Inflammatory macrophage treated with lipopolysaccharide for 4 hours (primary cell): ENCODE measurements at places on chromosomes 2 and 18.
A peak's percentile ranks its signal among the peaks of the same experiment; 100 is the strongest.

GRCh38 chr2:72036595-72036994 lies 111.1 kb downstream of the CYP26B1 start:
- DNase-seq = no peak

- peak; percentile 92 for DNase-seq
Observed at GRCh38 chr2:196399722-196400691, 228.6 kb upstream of the STK17B start.

DNA sequence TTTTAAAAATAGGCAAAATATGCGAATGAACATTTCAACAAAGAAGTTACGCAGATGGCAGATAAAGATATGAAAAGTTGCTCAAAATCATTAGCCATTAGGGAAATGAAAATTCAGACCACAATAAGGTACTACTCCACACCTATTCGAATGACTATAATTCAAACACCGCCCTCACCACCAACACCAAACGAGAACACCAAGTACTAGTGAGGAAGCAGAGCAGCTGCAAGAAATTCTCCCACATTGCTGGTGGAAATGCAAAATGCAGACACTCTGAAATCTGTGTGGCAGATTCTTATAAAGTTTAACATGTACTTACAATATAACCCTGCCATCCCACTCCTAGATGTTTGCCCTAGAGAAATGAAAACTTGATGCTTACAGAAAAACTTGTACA lies 17.3 kb upstream of the PRKCE start:
- no peak for DNase-seq

- DNase-seq = no peak
Observed at GRCh38 chr2:39871291-39871761, 92.3 kb upstream of the THUMPD2 start.

- DNase-seq = peak; percentile 52
Observed at GRCh38 chr2:31384771-31385276, 29.7 kb downstream of the XDH start.

DNA sequence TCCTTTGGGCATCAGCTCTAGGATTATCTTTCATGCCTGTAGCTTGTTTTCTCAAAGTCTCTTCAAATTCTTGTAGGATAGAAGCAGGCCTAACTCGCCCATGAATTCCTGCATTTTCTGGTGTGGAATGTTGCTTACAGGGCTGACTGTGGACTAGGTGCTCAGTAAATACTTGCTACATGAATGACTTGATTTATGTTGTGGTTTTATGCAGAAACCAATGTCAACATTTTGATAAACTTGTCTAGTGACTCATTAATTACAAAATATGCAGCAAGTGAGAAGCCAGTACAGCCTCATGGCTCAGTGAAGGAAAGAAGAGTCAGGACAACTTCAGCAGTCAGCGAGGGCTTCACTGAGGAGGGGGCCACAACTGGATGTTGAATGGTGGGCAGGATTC lies 110.6 kb upstream of the SIX2 start:
- DNase-seq = no peak

DNA sequence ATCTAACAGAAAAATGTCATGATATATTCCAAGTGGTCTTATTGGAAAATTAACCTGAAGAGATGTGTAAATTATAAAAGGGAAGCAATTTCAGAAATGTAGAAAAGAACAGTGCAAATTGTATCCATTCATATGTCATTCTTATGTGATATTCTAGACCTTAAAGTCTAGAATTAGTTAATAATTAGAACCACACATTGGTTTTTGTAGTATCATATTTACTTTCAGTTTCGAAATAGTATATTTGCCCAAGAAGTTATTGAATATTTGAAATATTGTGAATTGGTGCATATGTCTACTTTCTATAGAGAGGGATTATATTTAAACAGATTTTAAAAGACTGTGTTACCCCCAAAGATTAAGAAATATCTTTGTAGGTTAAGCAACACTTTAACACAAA lies 1348.6 kb upstream of the ACVR2A start:
- DNase-seq = no peak

GRCh38 chr2:144580521-144581161 lies 60.7 kb upstream of the ZEB2 start:
- DNase-seq = no peak

- no peak for DNase-seq
Observed at GRCh38 chr2:192585418-192585817, 390.7 kb upstream of the TMEFF2 start.

- DNase-seq = peak; percentile 3
Observed at GRCh38 chr2:238670111-238670585, 177.7 kb upstream of the TWIST2 start.
